ENCODE measurements at places on chromosomes 1 and 21. TPM values are rescaled to one million over a fixed set of nuclear protein-coding genes. Genes with fewer than 3 reads are reported as not detected.
A peak's percentile ranks its signal among the peaks of the same experiment; 100 is the strongest.

GRCh38 chr1:164932580-164932979, 373.6 kb downstream of the PBX1 start:
- no peak overlapping the region for H3K4me3 ChIP-seq
- no peak overlapping the region for H3K27ac ChIP-seq
- no peak for DNase-seq
- H3K27me3 ChIP-seq, result no peaks in the 10 kb centered on the region
- H3K4me1 ChIP-seq, result peaks cover 11% of the 10 kb centered on the region

DCST1 gene
- total RNA-seq, result not detected

DNA sequence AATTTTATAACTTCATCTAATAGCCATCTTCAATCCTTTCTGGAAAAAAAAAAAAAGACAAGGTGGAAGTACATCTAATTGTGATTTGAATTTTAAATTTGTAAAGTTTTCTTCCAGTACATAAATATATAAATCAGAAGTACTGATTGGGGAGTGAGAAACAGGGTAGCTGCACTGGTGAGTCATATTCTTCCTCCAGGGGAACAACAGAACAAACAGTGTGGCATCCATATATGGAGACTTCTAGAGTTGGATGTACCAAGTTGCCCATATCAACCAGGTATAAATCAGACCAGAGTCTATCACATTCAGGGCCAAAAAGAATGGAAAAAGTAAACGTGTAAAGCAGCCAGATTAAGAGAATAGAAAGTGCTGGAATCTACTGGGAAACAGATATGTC, 66.0 kb upstream of the NRIP1 start:
- no peaks in the 10 kb centered on the region for H3K27me3 ChIP-seq
- no peak for DNase-seq
- H3K36me3 ChIP-seq, result no peaks in the 10 kb centered on the region
- no peak overlapping the region for H3K4me3 ChIP-seq
- no peak overlapping the region for H3K27ac ChIP-seq

SPRR2B gene
- total RNA-seq, result not detected

- no peaks in the 10 kb centered on the region for H3K36me3 ChIP-seq
- H3K27ac ChIP-seq, result no peak overlapping the region
- no peak overlapping the region for H3K4me3 ChIP-seq
- peak; percentile 23 for DNase-seq
- no peaks in the 10 kb centered on the region for H3K27me3 ChIP-seq
- peaks cover 16% of the 10 kb centered on the region for H3K4me1 ChIP-seq
These were observed 153.5 kb upstream of the SOD1 start for GRCh38 chr21:31505975-31506374.

- H3K27me3 ChIP-seq, result no peaks in the 10 kb centered on the region
- no peak overlapping the region for H3K27ac ChIP-seq
These were observed 2.9 kb upstream of the FBXO6 start for GRCh38 chr1:11661103-11661502.

DNA sequence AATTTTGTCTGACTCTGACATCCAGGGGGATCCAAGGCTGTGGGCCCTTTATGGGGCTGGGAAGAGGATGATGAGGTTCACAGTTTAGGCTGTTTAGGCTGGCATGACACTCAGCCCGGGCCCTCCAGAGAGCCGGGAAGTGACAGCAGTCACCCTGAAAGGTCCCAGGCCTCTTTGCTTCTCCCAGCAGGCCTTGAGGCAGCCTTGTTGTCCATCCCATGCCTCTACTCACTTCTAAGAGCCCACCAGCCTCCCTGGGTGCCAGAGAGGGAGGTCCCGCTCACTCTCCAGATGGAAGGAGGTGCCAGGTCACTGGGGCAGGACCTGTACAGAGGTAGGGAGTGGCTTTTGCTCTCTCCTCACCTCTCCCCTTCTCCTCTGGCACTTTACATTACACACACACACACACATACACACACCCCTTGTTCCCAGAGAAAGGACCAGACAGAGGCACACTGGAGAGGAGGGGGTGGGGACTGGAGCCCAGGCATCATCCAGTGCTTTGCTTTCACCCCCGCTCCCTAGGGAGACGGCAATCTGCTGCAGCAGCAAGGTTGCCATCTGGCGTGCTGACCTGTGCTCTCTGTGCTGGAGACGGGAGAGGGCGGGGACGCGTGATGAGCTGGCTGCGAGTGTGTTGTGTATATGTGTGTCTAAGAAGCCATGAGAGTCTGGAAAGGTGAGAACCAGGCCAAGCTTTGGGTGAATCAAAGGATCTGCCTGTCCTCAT, 4.6 kb downstream of the KLHDC8A start:
- no peaks in the 10 kb centered on the region for H3K27me3 ChIP-seq
- 0 out of 2 replicates have a peak overlapping the region, but pooled peaks have one; percentile 14 for H3K27ac ChIP-seq
- no peak overlapping the region for H3K4me3 ChIP-seq
- peaks cover 84% of the 10 kb centered on the region for H3K4me1 ChIP-seq

DNA sequence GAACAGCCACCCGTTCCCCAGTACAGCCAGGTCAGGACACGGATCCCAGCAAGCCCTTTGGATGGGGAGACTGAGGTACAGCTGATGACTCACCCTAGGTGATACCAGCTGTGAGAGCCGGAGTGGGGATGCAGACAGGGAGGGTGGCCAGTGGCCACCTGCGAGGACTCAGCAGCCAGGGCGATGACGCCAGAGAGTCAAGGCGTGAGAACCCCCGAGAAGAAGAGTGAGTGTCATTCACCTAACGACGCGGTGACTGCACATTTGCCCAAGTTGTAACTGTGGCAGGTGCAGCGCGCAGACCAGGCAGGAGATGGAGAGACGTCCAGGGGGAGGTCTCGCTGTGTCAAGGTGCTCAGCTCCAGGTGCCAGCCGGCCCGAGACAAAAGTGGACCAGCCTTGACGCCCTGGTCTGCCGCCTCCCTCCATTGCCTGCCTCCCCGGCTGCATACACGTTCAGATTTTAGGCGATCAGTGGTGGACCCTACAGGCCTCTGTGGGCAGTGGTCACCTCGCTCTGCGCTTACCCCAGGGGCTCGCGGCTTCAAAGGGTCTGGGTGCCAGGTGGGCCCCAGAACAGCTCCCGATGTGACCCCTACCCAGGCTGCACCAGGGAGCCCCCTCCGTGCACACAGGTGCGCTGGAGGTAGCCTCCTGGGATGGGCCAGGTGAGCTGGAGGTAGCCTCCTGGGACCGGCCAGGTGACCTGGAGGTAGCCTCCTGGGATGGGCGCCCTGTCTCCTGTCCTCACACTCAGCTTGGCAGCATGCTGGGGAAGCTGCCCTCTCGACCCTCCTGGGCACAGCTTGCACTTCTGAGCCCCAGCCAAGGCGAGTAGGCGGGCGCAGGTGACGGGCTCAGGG, 11.9 kb downstream of the LRRC3 start:
- no peak for DNase-seq
- H3K27ac ChIP-seq, result no peak overlapping the region
- H3K4me3 ChIP-seq, result no peak overlapping the region
- H3K36me3 ChIP-seq, result no peaks in the 10 kb centered on the region

GRCh38 chr1:231284441-231284840, 43.4 kb downstream of the GNPAT start:
- no peaks in the 10 kb centered on the region for H3K4me1 ChIP-seq
- no peak overlapping the region for H3K27ac ChIP-seq
- DNase-seq, result peak; percentile 69
- H3K36me3 ChIP-seq, result no peaks in the 10 kb centered on the region

Data from GM23338 (cell line).